ENCODE measurements at places on chromosomes 5 and 9.
A peak's percentile ranks its signal among the peaks of the same experiment; 100 is the strongest.

DNA sequence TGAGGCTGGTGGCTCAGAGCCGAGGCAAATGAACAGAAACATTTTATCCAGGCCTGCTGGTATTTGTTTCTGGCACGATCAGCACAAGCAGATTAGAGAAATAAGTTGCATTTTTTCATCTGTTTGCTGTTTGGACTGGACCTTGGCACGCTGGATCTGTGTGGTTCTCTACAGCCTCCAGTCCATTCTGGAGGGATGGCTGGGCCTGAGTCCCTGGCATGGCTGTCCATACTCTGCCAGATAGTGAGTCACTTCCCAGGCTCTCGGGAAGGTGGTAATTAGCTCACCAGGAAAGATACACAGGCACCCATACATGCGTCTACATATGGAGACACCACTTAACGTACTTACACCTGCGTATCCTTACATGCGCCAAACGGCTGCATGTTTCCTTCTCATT lies 78.6 kb downstream of the SPRY4 start:
- DNase-seq = no peak

- DNase-seq = no peak
Observed at GRCh38 chr5:103235891-103236290, 22.7 kb upstream of the MACIR start.

GRCh38 chr9:72929542-72929941 lies 23.3 kb downstream of the ALDH1A1 start:
- no peak for DNase-seq

DNA sequence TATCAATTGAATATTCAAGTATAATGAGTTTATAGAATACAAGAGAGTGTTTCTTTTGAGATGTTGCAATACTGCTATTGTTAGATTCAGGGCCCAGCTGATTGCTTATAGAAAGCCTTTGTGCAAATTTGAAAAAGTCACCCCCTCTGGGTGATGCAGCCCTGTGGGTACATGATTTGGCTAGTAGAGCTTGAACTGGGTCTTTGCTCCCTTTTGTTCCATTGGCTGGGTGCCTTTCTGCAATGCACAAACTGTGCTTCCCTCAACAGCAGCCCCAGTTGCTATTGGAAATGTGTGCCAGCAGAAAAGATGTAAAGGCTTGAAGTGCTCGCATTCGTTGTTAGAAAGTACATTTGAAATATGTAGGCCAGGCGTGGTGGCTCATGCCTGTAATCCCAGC lies 61.8 kb upstream of the CEMIP2 start:
- DNase-seq = no peak

- DNase-seq = no peak
Observed at GRCh38 chr9:86175743-86176456, 76.5 kb upstream of the GOLM1 start.

- no peak for DNase-seq
Observed at GRCh38 chr9:32339424-32339823, 45.0 kb upstream of the ACO1 start.

- DNase-seq = peak; percentile 41
Observed at GRCh38 chr9:33446240-33446945, 1.0 kb downstream of the AQP3 start.

DNA sequence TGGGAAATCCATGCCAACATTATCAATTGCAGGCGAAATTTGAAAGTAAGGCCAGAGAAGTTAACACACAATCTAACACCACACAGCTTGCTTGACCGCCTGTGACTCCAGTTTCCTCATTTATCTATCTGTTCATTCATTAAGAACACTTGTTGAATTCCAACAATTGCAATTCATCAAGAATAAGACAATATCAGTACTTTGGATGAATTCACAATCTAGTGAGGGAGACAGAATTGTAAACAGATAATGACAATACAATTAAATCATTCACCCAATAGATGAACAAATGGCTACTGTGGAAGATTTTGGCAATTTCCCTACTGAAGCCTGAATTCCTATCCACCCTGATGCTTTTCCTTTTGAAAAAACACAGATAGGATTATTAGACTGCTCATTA lies 181.6 kb downstream of the TRIM36 start:
- DNase-seq = no peak

- DNase-seq = no peak
Observed at GRCh38 chr9:89473762-89474469, 24.0 kb downstream of the SEMA4D start.

- no peak for DNase-seq
Observed at GRCh38 chr9:122789256-122790046, 718 bp downstream of the OR5C1 start.

- DNase-seq = no peak
Observed at GRCh38 chr9:34254141-34254913, 74.7 kb downstream of the KIF24 start.

- DNase-seq = no peak
Observed at GRCh38 chr5:142324136-142324870, 518 bp downstream of the SPRY4 start.

- no peak for DNase-seq
Observed at GRCh38 chr5:127820910-127821553, 117.8 kb downstream of the CCDC192 start.

- DNase-seq = no peak
Observed at GRCh38 chr5:58759745-58760144, 176.9 kb downstream of the RAB3C start.

GRCh38 chr9:124776618-124776953 lies 347 bp upstream of the OLFML2A start:
- DNase-seq = no peak

Measured in stimulated activated CD4-positive, alpha-beta T cell treated with anti-CD3 and anti-CD28 coated beads, Interleukin-12 subunit alpha, Interleukin-12 subunit beta, amount 100 ng/mL, for 24 hours (primary cell).